ENCODE measurements at places on chromosomes 3 and 15.
A peak's percentile ranks its signal among the peaks of the same experiment; 100 is the strongest.

DNA sequence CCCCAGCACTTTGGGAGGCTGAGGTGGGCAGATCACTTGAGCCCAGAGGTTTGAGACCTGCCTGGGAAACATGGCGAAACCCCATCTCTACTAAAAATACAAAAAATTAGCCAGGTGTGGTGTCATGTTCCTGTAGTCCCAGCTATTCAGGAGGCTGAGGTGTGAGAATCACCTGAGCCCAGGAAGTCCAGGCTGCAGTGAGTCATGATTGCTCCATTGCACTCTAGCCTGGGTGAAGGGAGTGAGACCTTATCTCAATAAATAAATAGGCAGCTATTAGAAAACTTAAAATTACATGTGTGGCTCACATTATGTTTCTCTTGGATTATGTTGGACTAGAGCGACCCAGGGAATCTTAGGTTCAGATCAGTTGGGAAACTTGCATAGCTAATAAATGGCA lies 69.7 kb downstream of the RPLP1 start:
- DNase-seq, result no peak

DNA sequence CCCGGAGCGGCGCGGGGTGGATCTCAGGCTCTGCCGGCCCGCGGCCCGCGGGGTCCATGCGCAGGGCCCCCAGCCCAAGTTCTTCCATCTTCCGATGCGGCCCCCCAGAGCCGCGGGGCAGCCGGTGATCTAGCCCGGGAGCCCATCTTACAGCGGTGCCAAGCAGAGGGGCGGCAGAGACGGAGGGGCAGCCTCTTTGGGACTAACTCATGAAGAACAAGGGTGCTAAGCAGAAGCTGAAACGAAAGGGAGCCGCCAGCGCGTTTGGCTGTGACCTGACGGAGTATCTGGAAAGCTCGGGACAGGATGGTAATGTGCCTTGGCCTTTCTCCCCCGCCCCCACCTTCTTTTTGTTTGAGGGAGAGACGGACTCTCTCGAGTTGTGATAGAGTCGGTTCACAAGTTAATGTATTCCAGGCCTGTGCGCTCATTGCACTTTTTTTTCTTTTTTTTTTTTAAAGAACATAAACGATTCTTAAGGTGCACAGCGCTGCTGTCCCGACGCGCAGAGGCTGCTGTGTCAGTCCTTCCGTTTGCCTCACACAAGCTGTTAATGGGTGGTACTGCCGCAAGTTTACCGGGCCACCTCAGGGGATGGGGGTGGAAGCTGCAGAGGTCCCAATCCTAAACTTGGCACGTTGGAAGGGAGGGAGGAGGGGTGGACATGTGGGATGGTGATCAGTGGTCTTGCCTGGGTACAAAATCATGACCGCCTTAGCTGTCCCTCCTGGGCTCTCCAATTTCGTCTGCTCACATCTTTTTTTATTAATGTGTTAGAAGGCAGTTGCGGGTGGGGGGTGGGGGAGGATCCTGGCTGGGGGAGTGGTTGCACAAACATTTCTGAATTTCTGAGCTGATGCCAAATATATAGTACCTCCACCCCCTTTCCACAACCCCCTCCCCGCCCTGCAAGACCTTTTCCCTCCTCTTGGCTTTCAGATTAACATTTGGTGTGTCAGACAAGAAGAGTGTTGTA lies 801 bp downstream of the ARHGAP31 start:
- DNase-seq, result no peak

DNA sequence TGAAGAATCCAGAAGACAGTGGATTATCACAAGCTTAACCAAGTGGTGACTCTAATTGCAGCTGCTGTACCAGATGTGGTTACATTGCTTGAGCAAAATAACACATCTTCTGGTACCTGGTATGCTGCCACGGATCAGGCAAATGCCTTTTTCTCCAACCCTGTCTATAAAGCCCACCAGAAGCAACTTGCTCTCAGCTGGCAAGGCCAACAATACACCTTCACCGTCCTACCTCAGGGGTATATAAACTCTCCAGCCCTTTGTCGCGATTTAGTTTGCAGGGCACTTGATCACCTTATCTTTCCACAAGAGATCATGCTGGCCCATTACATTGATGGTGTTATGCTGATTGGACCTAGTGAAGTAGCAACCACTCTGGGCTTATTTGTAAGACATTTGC lies 52.6 kb downstream of the PAQR5 start:
- DNase-seq, result no peak

DNA sequence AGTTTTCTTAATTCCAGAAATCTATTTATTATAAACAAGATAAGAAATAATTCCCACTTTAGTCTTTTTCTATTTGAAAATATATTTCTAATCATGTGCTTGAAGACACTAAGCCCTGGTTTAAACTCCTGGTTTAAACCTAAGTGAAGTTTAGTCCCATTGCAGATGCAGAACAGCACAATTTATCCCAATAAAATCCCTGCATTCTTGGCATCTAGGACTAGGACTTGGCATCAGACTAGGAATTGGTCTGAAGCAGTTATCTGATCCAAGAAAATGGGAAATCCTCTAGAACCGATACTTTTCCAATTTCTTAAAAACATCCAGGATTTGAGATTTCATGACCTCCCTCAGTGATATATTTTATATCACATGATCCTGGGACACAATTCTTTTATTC lies 168.8 kb upstream of the VEPH1 start:
- no peak for DNase-seq

- DNase-seq, result no peak
These were observed 199.9 kb downstream of the FNDC3B start for GRCh38 chr3:172239218-172239790.

GRCh38 chr3:184399410-184399809 lies 19.6 kb downstream of the CHRD start:
- DNase-seq, result no peak

DNA sequence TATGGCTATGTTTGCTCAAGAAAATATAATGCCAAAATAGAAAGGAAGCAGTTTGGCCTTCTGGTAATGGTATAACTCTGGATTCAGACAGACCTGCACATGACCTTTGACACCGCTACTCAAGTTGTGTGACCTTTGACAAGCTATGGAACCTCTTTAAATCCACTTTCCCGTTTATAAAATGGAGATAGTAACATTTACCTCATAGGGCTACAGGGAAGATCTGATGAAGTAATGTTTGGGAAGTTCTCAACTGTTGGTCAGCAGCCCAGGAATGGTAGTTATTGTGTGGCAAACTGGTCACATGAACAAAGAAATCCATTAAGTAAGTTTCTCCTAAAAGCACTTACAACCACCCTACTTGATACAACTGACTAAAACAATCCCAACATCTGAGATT lies 95.1 kb upstream of the PHLDB2 start:
- DNase-seq, result no peak

GRCh38 chr3:141524988-141525387 lies 38.2 kb downstream of the RASA2 start:
- DNase-seq, result no peak

DNA sequence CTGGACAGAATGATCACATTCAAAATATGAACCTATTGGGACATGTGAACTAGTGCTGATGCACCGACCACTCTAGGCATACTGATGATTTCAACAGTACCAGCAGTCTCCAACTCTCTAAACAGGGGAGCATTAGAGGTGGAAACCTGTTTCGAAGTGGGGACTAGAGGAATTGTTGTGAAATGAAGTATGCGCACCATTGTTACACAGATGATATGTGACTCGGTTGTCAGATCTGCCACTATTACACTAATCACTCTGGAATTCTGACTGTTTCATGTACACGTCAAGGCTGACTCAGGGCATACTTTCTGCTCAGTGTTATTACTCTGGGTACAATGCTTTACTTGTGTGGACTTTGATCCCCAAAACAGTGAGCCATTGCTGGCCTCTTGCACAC lies 198.2 kb upstream of the UBE2E2 start:
- DNase-seq, result no peak

DNA sequence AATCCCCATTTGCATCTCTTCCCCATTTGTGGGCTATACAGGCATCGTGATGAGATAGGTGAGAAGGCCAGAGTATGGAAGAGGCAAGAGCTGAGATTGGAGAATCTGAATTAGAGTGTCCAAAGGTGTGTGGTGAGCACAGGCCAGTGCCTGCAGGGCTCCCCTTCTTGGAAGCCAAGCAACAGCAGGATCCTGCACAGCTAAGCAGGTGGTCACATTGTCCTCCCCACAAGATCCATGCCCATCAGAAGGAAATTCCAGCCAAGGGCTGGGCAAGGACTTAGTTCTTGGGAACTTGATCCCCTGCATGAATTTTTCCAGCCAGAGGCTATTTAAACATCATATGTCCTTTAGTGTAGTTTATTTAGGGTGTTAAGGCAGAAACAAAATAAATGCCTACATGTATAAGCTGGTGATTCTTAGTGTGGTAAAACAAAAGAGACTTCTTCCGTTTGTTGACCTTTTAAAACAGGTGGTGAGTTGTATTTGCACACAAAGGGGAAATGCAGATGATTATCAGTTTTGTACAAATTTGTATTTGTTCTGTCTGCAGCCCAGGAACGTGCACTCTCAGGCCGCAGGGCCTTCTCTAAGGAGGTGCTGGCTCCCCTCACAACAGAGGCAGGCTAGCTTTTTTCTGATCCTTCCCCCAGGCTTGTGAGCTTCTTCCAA lies 110.2 kb downstream of the PLCL2 start:
- no peak for DNase-seq

GRCh38 chr3:183254487-183255347 lies 1.7 kb downstream of the B3GNT5 start:
- no peak for DNase-seq

GRCh38 chr3:141965471-141965870 lies 89.0 kb downstream of the ATP1B3 start:
- DNase-seq, result no peak

- DNase-seq, result no peak
These were observed 82.6 kb upstream of the NANOGP8 start for GRCh38 chr15:35167675-35168074.

- DNase-seq, result no peak
These were observed 68.2 kb downstream of the DENND4A start for GRCh38 chr15:65723876-65724275.

DNA sequence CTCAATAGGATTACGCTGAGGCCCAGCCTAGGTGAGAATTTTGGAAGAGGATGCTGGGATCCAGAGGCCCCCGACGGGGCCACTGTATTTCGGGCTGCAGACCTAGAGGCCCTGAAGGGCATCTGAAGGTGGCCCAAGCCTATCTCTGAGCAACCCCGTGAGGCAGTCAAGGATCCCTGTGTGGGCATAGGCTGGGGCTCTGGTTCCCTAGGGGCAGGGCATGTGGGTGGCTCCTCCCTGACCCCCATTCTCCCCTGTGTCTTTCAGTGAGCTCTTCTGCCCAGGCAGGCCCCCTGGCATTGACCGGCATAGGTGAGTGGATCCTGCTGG lies 216.0 kb downstream of the SNRPN start:
- DNase-seq, result no peak

- no peak for DNase-seq
These were observed 28.3 kb downstream of the LRIG1 start for GRCh38 chr3:66472313-66473134.

GRCh38 chr3:190855151-190855550 lies 7.3 kb downstream of the GMNC start:
- DNase-seq, result peak; percentile 40
